ENCODE measurements at places on chromosomes 7 and 10. TPM values are rescaled to one million over a fixed set of nuclear protein-coding genes. Genes with fewer than 3 reads are reported as not detected.

GRCh38 chr7:16811551-16811950 is 6.8 kb upstream of the AGR2 start:
- no peak for DNase-seq

GRCh38 chr7:90706072-90706716 is 110.1 kb downstream of the CDK14 start:
- no peak for DNase-seq

DNA sequence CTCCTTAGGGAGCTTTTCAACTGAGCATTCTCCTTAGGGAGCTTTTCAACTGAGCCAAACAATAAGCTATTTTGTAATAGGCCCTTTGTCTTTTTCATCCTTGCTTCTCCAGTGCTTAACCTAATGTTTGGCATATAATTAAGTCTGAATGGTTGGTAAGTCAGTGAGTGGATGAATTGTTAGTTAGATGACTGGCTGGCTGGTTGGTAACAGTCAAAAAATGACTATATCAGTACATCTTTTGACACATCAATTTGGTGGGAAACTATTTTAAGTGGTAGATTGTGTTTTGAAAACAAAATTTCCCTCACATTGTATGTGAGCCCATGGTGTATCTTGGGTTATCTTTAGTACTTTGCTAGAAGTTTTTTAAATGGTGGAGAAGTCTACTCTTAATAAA is 16.4 kb downstream of the ING3 start:
- DNase-seq, result no peak

- DNase-seq, result no peak
Observed at GRCh38 chr7:36984041-36984521, 259.8 kb upstream of the AOAH start.

PNLIPRP3 gene
- not detected for polyA plus RNA-seq

OR2A1 gene
- 1.4 TPM for polyA plus RNA-seq

STEAP4 gene
- polyA plus RNA-seq, result 9.2 TPM

TAS2R3 gene
- polyA plus RNA-seq, result 0.27 TPM

Data from muscle of arm (tissue), 14 donors.